Stimulated activated CD4-positive, alpha-beta T cell treated with anti-CD3 and anti-CD28 coated beads, Interleukin-1b, Interleukin-23, amount 100 ng/mL, for 1 hour (primary cell): ENCODE measurements at places on chromosomes 4 and X.

- no peak for DNase-seq
Observed at GRCh38 chr4:148515248-148515647, 73.0 kb upstream of the NR3C2 start.

GRCh38 chr4:30765022-30765421 is 44.9 kb downstream of the PCDH7 start:
- no peak for DNase-seq

DNA sequence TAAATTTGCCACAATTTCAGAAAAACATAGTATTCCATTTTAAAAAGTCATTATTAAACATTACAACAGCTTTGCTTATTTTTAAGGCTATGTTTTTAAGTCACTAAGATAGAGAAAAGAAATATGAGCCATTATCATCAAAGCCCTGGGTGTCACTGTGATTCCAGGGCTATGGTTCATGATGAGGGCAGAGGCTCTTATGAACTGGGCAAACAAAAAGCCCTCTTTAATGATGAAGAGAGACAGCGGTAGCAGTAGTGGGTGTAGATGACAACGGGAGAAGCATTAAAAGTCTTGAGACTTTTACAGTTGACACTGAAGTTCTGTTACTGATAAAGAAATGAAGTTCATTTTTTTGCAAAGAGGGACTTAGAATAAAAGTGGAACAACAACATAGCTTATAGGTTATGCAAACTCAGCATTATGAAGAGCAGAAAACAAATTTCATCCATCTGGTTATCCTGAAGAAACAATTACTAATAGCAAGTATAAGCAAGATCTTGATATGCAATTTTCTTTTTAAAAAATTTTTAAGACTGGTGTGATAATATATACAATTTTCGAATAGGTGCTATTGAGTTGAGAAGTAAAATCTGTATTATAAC is 202.7 kb upstream of the ETNPPL start:
- DNase-seq: no peak

DNA sequence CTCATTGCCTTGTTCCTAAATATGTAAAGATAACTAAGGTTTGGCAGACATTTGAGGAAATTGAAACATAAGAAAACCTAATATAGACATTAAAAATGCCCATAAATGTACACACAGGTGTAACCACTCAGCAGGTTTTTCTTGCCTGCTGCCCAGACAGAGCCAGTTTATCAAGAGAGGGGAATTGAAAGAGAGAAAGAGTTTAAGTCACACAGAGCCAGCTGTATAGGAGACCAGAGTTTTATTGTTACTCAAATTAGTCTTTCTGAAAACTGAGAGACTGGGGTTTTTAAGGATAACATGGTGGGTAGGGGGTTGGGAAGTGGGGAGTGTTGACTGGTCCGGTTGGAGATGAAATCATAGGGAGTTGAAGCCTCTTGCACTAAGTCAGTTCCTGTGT is 119.0 kb downstream of the CFAP299 start:
- DNase-seq: no peak

GRCh38 chr4:26022346-26023202 is 108.6 kb downstream of the SMIM20 start:
- DNase-seq: no peak

DNA sequence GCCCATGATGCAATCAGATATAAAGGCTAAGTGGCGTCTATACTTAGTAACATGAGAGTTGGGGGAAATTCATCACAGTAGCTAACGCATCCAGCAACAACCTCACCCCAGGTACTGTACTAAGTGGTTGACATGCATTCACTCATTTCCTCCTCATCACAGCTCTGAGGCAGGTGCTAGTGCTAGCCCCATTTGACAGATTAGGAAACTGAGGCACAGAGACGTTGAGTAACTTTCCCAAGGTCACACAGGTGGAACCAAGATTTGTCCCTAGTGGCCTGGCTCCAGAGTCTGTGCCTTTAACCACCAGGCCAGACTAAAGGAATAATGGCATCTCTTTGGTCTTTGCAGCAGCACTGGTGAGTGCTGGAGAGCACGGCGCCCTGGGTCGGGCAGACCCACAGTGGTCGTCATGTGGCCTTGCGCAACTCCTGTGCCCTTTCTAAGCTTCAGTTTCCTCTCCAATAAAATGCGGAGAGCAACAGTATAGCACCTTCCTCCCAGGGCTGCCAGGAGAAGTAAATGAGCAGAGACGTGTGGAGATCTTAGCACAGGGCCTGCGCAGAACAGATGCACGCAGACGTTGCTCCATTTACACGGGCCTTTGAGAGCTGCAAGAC is 186.4 kb downstream of the BCOR start:
- DNase-seq: no peak

DNA sequence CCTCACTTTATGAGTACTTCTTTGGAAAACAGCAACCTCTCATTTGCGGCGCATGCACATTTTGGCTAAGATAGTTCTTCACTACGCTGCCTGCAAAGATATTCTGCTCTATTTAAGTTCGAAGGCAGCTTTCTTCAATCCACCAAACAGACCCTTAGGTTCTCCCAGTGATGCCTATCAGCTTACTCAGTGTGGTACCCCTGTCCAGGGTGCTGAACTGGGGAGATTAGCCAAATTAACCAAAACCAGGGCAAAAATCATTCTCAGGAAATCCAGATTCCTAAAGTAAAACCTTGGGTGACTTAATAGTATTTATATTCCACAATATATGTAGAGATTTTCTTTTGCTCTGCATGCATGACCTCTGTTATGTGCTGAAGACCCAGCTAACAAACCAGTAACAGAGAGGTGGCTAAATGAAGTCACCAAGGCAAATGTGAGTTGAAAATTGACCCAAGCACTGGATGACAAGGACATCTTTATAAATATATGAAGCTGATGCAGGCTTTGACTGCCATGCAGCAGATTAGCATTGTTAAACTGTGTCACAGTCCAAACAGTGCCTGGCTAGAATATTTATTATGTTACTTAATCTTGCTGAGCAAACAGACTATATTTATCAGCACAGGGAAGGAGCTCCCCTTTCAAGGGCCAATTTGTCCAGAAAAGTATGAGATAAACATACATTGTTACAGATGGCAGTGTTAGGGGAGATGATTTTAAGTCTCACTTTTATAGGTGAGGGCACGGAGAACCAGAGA is 418.2 kb downstream of the STIM2 start:
- no peak for DNase-seq

DNA sequence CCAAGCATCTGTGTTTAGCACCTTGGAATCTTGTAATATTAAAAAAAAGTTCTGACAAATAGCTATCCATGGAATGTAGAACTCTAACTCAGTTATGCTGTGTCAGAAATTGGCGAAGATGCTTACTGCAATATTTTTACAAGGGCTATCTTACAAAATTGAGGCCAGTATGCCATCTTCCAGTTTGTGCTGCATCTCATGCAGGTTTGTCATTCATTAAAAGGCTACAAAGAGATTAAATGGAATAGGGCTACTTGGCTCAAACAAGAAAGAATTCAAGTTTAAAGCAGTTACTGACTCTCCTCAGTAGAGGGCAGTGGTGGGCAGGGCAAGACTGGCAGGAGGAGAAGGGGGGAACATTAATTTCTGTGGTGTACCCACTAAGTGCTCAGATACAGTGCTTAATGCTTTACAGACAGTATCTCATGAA is 66.5 kb downstream of the SHROOM4 start:
- no peak for DNase-seq

DNA sequence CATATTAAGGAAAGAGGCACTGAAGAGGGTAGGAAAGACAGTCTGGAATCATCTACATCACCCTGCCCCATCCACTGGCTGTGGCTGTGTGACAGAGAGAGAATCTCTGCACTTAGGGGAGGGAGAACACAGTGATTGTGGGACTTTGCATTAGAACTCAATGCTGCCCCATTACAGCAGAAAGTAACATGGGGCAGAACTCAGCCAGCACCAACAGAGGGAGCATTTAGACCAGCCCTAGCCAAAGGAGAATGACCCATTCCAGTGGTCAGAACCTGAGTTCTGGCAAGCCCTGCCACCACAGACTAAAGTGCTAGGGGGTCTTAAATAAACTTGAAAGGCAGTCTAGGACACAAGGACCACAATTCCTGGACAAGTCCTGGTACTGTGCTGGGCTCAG is 37.9 kb downstream of the ZNF330 start:
- DNase-seq: no peak

DNA sequence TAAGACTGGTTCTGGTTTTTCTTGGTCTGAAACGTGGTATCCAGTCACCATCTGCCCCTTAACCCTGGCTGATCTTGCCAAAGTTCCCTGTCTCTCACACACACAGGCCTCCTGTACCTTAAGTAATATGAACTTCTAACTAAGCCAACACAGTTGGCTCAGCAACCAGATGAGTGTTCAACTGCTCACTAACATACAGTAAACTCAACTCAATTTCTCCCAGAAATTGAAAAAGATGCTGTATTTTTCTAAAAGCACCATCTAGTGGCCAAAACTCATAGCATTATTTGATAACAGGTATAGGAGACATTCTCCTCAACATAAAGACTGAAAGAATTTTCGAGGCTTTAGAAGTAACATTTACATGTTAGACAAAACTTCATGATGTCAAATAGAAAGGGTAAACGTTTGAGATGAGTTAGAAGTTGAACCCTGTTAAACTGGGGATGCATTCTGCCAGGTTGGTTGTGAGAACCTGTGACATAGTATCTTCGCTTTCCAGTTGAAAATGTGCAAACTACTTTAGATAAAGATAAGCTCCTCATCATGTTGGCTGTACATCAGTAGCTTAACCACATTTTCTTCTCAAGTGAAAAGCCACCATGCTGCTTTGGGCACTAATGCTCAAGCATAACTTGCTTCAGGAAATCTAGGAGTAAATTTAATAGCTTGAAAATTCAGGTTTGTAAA is 31.2 kb downstream of the CCNI start:
- DNase-seq: no peak

DNA sequence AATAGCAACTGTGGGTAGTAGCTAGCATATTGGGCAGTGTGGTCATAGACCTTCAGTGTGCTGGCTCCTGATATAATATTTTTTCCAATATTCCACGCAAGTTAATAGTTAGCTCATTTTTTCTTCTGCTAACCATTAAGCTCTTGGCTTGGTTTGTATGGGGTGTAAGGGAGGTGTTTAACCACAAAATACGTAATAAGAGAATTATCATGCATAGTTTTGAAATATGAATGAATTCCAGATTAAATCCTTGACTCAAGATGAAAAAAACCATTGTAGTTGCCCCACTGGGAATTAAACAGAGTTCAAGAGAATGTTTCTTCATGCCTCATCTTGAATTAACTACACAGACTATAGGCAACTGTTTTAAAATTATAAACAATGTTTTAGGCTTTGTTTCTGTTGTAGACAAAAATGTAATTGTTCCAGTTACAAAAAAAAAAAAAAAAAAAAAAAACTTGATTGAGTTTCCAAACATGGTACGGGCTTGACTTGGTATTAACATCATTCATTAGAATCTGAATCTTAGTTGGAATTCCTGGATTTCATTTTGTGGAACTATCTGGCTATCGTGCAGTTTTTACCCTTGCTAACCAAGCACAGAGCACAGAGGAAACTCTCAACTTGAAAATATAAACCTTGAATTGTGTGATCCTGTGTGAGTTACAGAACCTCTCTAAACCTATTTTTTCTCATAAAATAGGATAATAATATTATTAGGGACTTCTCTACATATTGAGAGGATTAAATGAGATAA is 28.4 kb downstream of the CXCL1 start:
- no peak for DNase-seq

DNA sequence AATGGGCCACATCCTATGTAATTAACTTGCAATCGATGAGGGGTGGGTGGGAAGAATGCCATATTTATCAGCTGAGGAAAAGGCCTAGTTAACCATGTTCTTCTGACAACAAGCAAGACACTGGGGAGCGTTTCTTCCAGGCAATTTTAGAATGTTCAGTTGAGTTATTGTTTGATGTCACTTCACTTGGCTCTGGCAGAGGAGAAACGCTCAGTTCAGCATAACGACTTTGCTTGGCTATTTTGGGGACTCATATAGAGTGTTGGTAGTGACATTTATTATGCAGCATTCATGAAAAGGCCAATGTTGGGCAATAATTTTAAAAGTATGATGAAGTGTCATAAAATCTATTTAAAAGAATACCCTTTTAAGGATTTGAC is 648 bp downstream of the SYNPO2 start:
- no peak for DNase-seq

- DNase-seq: no peak
Observed at GRCh38 chrX:134444681-134445080, 15.3 kb upstream of the HPRT1 start.

- no peak for DNase-seq
Observed at GRCh38 chrX:149021159-149021558, 483.9 kb downstream of the IDS start.

GRCh38 chrX:33605997-33606396 is 394.6 kb upstream of the DMD start:
- DNase-seq: no peak

DNA sequence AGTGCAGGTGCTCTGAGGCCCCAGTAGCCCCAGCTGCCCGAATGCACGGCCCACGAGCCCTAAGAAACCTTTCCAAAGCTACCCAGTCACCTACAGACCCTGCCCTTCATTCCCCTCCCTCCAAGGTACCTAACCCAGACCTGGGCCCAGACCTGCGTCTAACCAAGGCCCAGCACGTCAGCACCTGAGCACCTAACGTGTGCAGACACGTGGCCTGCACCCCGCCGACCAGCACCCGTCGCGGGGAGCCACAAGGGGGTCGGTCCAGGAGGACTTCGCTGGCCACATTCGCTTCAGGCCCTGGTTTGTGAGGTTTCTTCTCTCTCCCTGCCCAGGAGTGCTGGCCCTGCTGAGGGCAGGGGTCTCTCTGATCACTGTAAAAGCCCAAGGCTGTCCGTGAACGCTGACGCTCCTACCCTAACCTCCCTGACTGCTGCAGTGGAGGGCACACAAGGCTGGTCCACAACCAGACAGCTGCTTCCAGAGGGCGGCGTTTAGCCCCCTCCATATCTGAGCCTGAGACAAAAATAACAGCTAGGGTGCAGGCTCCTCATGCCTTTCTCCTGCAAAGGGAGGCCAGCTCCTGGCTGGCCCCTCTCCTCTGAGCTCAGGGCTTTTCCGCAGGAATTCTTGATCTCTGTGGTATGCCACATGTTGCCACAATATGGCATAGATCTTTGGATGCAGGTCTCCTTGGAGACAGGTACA is 31.8 kb downstream of the WDR1 start:
- DNase-seq: no peak

DNA sequence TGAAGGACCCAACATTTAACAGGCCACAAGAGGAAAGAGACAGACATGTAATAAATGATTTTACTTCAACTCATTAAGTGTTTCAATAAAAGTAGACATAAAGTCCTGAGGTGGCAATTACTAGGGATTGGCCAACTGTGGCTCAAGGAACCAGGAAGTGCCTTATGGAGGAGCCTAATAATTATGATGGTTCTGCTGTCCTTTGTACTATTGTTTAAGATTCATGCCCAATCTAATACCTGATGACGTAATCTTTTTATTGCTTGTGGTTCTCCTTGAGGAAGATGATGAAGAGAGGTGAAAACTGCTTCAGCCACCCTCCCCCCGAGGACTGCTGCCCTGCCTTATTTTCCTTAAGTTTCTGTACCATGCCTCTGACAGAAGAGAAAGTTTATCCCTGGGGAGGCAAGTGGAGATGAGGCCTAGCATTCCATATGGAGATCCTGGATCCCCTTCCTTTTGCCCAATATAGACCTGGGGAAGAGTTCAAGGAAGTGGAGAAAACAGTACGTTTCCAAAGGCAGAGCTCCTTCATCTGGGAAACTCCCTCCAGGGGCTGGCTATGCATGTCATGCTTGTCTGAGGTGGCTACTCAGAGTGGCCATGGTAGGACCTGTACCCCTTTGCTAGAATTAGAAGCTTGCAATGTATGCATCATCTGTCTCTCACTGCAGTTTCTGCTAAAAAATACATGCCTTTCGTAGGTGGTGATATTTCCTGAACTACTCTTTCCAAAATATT is 56.8 kb upstream of the FAT1 start:
- no peak for DNase-seq

- no peak for DNase-seq
Observed at GRCh38 chr4:114694770-114695169, 96.2 kb downstream of the UGT8 start.
